ENCODE measurements at places on chromosomes 3 and 15.

DNA sequence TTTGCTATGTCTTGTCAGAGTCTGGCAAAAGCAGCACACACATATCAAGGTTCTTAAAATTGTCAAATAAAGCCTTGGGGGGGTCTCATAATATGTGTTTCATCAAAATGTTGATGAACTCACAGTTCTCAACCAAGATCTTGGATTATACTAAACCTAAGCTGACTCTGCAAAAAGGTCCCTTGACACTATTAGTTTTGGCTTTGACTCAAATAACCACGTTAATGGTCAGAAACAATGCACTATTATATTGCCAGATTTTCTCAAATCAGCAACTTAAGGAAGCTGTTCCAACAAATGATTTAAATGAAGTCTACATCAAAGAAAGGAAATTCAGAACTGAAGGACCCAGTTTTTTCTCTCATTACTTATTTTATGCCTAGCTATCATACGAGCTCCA, 1063.9 kb downstream of the ROBO1 start:
- DNase-seq: no peak

DNA sequence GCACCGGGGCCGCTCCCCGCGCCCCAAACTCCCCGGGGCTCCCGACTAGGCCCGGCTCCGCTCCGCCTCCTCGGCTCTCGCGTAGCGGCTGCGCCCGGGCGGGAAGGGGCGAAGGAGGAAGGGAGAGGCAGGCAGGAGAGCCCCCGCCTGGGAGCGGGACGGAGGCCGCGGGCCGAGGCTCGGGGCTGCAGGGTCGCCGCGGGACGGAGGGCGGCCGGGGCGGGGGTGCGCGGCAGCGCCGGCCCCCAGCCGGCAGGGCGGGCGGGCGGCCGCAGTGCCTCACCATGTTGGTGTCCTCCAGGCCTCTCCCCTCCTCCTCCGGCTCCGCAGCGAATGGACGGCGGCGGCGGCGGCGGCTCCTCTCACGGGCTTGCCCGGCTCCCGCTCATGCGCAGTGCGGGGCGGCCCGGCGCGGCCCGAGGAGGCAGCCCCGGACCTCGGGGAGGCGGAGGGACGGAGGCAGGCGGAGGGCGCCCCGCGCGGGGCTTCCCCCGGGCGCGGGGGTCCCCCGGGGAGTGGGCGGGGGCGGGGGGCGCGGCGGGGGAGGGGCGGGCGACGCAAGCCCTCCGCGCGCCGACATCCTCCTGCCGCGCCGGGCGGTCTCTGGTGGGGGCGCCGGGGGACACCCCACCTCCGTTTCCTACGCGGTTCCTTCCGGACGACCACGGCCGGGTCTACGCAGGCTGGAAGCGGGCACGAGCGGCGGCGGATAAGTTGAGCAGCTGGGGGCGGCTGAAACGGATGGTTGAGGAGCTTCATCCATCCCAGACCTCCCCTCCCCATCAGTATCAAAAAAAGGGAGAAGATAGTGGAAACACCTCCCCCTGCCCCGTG, at the start of gene DCUN1D1:
Gene DCUN1D1 (minus strand): TSS at position 335 of the 834 bp plus-strand sequence. CDS start 49 bp downstream, at position 286.
- DNase-seq: peak; percentile 96

GRCh38 chr3:62874711-62875557, at the start of gene CADPS:
Gene CADPS, minus strand, starts transcription at chr3:62875416. Its CDS starts 387 bp downstream, at chr3:62875029.
- no peak for DNase-seq

DNA sequence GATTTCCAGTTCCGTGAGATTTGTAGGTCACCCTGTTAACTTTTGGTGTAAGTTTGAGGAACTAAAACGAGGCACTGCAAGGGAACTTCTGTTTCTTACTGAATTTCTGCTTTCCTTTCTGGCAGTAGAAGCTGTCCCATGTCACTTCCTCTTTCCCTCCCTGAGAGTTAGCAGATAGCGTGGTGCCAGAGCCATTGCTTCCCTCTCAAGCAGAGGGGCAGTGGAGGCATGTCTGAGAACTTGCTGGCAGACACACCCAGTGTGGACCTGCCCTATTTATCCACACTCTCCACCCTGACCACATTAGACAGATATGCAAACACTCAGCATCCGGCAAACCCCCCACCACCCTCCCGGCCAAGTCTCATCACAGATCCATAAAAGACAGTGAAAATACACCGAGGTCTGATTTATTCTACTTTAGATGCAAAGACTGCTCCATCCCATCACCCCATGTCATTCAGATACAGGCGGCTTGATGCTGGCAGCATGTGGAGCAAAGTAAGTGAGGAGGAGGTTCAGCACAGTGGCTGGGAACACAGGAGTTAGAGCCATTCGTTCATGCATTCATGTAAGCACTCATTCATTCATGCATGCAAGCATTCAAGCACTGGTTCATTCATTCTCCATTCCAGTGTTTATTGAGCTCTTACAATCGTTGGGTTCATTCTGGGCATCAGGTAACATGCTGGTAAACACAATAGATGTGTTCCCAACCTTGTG, 324.7 kb downstream of the SHQ1 start:
- no peak for DNase-seq

DNA sequence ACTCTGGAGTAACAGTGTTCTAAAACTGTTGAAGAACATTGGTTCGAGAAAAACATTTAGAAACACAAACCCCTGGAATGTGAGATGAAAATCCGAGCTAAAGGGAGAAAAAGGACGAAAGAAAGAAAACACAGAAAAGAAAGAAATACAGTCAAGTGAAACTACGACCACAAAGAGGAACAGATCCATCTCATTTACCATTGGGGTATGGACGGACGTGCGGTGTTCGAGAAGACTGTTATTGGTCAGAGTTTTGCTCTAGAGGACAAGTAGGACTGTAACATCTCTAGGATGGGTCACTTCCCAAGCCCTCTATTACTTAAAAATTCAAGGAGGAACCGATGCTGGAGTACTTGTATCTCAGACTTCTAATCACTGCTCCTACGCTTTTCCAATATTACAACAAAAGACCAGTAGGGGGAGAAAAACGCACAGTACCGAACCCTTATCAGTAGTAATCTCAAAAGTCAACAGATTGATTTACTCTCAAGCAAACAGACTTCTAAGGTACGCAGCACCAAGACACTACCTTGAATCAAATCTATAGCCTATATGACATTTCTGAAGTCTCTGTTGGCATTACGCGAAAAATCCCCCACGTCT, 1.1 kb upstream of the PIK3CA start:
- no peak for DNase-seq

GRCh38 chr15:64687688-64688087, 87.7 kb downstream of the RBPMS2 start:
- no peak for DNase-seq

- DNase-seq: no peak
Measured at GRCh38 chr3:49313896-49314688, 25.8 kb downstream of the USP4 start.

- DNase-seq: no peak
Measured at GRCh38 chr3:189233225-189233858, 61.6 kb downstream of the TPRG1 start.

DNA sequence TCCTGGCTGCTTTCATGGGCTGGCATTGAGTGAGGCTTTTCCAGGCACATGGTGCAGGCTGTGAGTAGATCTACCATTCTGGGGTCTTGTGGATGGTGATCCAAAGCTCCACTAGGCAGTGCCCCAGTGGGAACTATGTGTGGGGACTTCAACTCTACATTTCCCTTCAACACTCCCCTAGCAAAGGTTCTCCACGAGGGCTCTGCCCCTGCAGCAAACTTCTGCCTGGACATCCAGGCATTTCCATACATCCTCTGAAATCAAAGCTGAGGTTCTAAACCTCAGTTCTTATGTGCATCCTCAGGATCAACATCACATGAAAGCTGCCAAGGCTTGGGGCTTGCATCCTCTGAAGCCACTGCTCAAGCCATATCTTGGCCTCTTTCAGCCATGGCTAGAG, 282.9 kb upstream of the ZPLD1 start:
- DNase-seq: no peak
